ENCODE measurements at places on chromosomes 12 and 14. TPM values are rescaled to one million over a fixed set of nuclear protein-coding genes. Genes with fewer than 3 reads are reported as not detected.
A peak's percentile ranks its signal among the peaks of the same experiment; 100 is the strongest.

DNA sequence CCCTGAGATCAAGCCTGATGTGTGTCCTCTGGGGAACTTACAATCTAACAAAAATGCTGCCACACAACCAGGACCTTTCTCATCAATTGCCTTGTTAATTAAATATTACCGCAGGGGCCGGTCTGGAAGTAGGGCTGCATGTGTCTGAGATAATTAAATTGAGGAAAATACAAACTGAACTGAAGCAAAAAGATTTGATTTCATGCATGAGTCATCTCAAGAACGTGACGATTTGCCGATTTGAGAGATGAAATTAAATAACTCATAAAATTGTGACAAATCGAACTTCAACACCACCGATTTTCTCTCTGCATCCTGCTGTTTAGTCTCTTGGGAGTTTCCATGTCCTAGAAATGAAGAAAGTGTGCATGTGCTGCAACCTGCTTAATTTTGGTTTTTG, 94.6 kb upstream of the DAAM1 start:
- no peak for DNase-seq

- DNase-seq = no peak
These were observed 23.8 kb upstream of the CISTR start for GRCh38 chr12:53775478-53776145.

DNA sequence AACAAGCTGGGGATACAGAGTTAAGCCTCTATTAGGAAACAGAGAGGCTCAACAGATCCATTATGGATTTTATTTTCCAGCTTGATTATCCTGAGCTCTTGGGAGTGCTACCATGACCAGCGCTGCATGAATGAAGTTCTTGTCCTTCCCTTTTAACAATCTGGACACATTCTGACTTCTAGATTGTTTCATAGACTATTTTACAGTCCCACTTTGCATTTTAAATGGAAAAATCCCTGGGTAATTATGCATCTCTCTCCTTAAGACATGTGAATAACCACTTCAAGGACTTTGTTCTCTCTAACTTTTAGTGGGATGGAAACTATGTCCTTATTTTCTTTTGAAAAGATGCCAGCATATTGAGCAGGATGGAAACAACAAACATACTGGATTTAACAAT, 2.0 kb downstream of the CCDC198 start:
- no peak for DNase-seq

DNA sequence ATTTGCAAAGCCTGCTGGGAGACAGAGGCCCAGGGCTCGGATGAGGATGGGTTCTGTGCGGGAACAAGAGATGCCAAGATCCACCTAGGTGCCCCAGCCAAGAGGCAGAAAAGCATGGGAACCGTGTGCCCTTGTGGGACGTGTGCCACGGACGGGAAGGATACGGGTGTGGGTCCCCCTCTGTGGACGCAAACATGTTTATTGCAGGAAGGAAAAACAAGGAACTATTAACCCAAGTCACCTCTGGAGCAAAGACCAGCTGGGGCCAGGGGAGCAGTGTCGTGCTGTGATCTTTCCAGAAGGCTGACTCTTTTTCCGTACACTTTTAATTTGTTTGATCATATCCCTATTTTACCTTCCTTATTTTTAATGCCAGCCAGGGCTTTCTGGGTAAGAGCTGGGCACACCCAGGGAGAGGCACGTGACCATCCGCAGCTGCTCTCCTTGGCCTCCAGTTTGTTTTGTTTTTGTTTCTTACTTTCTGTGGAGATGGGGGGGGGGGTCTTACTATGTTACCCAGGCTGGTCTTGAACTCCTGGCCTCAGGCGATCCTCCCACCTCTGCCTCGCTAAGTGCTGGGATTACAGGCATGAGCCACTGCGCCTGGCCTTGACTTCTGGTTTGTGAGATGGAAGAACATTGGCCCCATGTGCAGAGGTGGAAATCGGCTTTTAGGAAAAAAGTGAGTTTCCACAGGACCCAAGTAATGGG, 20.7 kb downstream of the SCARB1 start:
- peak; percentile 43 for DNase-seq

DNA sequence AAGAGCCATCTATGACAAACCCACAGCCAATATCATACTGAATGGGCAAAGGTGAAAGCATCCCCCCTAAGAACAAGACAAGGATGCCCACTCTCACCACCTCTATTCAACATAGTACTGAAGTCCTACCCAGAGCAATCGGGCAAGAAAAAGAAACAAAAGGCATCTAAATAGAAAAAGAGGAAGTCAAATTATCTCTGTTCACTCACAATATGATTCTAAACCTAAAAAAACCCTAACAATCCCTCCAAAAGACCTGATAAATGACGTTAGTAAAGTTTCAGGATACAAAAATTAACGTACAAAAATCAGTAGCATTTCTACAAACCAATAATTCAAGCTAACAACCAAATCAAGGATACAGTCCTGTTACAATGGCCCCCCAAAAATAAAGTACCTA, 26.9 kb downstream of the MDM1 start:
- DNase-seq = no peak

- DNase-seq = no peak
These were observed 329.4 kb upstream of the SOX5 start for GRCh38 chr12:24278832-24279231.

The PPTC7 gene
- 8.6 TPM for polyA plus RNA-seq

DNA sequence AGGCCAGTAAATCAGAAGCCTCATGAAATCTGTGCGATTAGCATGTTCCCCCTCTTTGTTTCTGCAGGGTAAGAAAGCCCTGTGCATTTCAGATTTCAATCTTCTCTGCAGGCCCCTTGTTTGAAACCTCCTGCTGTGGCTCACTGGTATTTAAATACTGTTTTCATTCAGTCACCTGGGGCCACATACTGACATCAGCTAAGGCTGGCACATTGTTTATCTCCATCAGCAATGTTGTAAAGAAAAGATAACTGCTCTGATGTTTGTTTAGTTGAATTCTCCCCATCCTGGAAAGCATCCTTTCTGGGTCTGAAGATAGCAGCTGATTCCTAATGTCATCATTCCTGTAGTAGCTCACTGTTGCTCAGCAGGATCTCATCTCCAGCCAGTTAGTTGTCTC, 554.9 kb downstream of the NRXN3 start:
- no peak for DNase-seq

- DNase-seq = peak; percentile 64
These were observed 68.4 kb downstream of the ANO6 start for GRCh38 chr12:45284096-45284901.

The PLXNC1 gene
- polyA plus RNA-seq = 1.1 TPM

DNA sequence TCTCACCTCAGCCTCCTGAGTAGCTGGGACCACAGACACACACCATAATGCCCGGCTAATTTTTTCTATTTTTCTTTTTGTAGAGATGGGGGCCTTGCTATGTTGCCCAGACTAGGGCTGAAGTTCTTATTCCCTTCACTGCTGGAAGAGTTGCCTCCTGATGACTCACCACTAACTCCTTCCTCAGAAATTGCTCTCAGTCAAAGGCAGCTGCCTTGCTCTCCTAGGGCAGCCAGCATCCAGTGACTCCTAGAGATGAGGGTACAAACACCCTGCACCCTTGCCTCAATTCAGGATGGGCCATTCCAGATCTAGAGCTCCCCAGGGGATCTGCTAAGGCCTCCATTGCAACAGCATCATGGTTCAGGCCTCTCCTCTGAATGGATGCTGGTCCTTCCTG, 54.0 kb upstream of the RASSF8 start:
- DNase-seq = no peak

DNA sequence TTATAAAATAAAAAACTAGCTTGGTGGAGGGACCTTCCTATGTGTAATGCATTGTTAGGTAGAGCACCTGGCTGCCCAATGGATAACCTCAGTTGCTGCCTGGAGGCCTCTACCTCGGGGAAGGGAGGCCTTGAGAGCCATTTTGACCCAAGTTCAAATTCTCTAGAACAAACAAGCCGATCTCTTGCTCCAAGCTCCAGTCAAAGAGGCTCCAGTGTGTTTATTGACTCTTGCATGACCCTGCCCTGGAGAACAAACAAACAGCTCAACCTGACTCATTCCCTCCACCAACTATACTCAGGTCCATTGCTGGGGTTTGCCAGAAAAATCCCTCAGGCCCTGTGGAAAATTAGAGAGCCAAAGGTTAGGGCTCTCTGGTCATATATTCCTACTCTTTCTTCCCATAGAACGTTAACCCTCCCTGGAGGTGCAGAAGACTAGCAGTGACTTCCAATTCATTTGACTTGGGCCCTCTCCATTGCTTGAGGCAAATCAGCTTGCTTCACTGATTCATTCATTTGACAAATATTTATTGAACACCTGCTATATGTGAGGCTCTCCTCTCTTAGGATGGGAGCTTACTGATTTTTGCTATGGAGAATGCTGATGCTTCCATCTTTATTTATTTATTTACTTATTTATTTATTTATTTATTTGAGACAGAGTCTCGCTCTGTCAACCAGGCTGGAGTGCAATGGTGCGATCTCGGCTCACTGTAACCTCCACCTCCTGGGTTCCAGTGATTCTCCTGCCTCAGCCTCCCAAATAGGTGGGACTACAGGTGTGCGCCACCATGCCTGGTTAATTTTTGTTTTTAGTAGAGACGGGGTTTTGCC, 73.7 kb upstream of the CISTR start:
- DNase-seq = no peak

- DNase-seq = no peak
These were observed 3.4 kb upstream of the KRT80 start for GRCh38 chr12:52195065-52195730.

DNA sequence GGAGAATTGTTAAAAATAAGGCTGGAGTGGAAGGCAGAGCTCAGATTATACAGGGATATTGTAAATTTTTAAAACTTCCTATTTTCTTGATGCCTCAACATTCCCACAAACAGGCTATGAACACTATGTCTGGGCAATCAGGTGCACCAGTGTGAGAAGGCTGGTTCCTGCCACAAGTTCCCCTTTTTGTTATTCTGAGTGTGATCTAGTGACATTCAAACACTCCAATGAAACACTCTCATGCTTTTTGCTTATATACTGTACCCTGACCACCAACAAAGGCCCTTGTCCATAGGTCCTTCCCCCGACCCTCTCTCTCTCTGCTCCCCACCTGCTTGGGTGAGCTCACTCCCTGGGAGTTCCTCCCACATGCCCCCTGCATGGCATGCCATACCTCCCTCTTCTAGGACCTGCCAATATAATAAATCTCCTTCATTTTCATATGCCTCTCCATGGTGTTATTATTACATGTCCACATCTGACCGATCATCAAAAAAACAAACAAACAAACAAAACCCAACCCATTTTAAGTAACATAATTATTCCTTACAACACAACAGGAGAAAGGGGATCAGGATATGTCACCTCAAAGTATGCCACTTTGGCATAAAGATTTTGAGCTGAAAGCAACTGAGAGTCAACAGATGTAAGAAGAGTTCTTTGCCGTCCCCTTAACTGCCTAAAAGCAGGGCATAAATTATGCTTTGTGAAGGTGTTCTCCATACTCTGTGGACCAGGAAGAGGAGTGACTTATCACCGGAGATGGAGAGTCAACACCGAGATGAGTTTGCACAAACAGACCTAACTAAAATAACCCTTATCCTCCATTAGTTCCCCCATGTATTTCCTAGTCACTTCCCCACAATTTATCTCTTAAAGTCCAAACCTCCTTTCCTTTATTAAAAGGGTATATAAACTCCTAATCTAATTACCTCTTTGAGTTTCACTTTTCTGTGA, 42.5 kb upstream of the CATSPERB start:
- no peak for DNase-seq

DNA sequence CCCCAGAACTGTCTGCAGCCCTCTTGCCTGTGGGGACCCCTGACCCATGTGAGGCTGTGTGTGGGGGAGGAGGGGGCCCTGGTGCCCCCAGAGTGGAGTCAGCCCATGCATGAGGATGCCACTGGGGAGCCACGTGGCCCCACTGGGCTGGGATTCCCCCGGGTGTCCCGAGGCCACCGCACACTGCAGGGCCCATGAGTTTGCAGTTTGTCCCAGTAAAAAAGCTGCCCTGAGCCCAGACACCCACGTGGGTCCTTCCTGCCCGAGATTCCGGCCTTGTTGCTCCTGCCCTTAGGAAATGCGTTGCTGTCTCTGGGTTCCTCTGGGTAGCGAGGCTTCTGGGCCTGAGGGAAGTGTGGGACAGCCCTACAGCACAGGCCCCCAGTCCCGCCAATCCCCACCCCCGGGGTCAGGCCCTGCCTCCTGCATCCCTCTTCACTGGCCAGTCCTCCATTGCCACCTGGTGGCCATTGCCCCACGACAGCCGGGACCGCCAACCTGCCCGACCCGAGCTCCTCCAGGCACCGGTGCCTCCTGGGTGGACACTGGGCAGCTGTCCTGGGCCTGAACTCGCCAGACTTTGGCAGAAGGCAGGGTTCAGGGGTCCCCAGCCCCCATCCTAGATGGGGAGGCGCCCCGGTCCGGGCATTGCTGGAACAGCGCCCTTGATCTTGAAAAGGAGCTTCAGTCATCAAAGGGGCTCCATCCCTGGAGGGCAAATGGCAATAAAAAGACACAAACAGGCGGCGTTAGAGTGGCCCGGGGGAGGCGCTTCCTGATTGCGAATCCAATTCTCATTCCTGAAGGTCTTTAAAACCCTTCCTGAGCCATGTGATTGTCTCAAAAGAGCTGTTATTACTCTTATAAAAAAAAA, 15.6 kb upstream of the C14orf180 start:
- DNase-seq = peak; percentile 42

DNA sequence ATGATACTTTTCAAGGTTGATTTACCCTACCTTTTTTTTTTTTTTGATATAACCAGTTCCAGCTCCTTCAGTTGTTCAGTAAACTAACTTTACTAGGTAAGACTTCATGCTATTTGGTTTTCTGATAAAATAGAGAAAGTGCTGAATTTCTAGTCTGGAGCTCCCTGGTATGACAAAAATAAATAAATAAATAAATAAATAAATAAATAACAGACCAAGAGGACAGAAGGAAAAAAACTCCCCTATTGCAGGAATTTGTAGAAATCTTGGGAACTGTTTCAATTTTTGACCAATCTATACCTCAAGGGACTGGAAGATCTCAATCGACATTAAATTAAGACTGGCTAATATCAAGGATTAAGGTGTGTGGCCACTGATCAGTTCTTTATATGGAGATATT, 230.7 kb upstream of the PDZRN4 start:
- DNase-seq = no peak

DNA sequence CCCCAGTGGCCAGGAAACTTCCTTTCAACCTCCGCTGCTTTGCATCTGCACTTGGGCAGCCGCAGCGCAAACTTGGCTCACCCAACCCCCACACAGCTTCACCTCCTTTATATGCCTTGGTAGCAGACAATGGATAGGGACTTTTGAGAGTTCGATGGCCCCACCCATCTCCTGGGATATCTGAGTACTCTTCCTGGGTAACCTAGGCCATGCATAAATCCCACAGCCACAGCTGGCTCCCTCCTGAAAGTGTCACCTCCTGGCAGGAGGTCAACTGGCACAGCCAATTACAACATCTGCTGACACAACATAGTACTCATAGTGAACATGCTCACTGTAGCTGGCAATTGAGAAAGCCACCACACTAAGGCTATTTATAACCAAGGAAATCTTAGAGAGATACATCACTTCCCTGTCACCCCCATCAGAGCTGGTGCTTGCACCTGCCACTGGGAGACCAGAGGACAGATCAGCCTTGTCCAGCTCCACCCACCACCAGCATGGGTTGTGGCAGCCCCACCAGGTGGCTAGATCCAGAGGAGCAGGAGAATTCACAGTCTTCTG, 410.0 kb downstream of the SYT1 start:
- DNase-seq = no peak

All from small intestine (tissue), 16 donors.